H7 (cell line): ENCODE measurements at places on chromosomes 2 and 18.

GRCh38 chr2:45470531-45470930 is 140.5 kb downstream of the SRBD1 start:
- DNase-seq: no peak

- DNase-seq: no peak
Observed at GRCh38 chr2:178230396-178230795, 36.1 kb downstream of the OSBPL6 start.

GRCh38 chr2:62724106-62724505 is 18.6 kb downstream of the EHBP1 start:
- no peak for DNase-seq

- no peak for DNase-seq
Observed at GRCh38 chr2:176658708-176659107, 389.5 kb downstream of the MTX2 start.

DNA sequence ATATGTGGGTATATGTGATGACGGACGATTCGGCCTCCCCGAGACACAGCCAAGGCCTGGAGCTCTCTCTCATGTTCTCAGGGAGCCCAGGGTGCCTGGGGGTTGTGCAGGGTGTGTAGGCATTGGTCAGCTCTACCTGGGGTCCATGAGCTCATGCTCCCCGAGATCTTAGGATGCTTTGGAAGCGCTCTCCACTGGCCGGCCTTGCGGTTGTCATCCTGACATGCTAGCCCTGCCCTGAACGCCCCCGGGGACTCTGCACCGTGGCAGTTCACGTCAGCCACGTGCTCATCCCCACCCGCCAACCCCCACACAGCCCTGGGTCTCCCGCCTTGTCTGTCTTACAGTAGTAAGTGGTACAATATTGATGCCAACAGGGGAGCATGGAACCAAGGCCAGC is 67.8 kb downstream of the RTP5 start:
- no peak for DNase-seq

DNA sequence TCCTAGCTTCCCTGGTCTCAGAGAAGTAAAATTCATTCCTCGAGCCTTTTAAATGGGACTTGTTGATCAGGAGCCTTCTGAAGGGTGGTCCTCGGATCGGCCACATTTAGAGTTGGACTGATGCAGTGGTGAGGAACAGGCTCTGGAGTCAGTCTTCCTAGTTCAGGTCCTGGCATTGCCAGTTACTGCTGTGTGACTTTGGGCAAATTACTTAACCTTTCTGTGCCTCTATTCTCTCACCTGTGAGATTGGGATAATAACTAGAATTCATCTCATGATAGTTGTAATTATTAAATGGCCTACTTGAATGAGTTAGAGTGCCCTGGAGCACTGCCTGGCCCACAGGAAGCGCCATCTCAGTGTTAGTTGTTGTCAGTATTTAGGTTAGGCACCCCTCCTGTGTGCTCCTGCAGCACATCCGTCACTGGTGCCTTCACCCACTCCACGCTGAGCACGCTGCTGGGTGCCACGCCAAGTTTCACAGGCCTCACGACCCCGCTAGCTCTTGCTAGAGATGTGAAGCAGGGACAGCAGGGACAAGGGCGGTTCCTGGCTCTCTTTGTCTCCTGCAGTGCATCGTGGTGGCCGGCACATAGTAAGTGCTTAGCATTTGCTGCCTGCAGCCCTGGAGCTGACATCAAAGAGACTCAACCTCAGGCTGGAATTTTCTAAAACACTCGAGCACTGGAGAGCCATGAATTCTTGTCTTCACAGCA is 122.9 kb downstream of the FAM210A start:
- DNase-seq: no peak

DNA sequence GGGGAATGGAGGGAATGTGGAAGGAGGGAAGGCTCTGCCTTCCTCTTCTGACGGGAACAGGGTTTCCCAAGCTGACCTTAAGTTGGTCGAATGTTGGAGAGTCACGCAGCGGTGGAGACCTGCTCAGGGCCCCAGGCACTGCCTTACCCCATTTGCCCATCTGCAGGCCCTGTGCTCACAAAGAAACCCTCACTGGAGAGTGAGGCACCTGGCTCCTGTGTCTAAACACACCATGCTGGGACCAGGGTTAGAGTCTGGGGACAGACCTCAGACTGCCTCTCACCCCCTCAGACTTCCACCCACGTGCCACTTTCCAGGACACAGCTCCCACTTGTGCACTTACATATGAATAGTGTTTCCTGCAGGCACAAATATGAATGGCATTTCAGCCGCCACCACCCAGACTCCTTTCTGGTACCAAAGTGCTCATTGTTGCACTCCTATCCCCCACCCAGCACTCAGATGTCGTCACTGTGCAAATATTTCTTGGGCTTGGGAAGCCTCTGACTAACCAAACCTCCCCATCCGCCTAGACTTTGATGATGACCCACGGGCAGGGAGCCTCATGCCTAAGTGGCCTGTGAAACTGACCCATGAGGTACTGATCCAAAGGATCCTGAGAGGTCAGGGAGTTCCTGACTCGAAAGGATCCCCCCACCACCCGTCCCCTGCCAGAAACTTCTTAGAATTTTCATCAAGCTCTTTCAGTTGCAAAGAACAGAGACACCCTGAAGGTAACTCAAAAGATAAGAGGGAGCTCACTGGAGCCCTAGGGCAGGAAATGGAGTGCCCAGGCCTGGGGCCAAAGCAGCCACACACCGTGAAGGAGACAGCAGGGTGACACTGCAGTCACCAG is 78.3 kb downstream of the STPG4 start:
- no peak for DNase-seq

DNA sequence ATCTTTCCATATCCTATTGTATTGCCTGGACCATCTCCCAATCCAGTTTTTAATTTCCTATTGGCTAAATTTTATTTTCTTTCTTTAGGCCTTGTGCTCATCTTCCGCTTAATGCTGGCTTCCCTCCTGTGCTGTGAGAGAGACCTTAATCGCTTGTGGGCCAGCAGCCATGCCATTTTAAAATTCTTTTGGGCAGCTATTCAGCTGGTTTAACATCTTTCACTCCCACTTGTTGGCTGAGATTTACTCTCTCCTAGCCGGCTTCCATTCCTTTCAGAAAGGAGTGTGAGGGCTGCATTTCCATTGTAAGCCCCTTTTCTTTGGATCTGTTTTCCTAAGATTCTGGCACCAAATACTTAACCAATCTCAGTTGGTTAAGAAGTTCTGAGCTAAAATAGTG is 140.9 kb upstream of the RASGRP3 start:
- DNase-seq: no peak

DNA sequence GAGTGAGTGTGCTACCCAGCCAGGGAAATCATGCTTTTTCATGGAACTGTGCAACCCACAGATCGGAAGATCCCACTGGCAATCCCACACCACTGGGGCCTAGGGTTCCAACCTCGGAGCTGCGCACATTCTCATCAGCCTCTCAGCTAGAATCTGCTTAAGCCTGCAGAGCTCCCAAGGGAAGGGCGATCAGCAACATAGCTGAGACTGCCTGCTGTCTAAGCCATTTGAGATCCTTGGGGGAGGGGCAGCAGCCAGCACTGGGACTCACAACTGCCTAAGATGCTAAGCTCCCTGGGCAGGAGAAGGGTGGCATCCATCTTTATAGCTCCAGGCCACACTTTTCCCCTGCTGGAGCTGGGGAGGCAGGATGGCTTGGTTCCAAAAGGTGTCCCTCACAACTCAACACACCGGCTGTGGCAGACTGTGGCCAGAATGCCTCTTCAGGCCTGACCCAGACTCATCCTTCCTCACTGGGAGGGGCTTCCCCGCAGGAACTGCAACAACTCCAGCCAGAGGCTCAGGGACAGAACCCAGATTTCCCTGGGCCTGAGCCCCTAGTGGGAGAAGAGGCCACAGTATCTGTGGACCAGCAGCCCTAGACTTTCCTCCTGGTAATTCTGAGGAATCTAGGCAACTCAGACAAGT is 1133.3 kb upstream of the PIK3C3 start:
- DNase-seq: no peak

GRCh38 chr2:96499061-96499960 is 5.8 kb downstream of the NEURL3 start:
- no peak for DNase-seq

- no peak for DNase-seq
Observed at GRCh38 chr2:181743723-181744031, 63.4 kb upstream of the NEUROD1 start.

DNA sequence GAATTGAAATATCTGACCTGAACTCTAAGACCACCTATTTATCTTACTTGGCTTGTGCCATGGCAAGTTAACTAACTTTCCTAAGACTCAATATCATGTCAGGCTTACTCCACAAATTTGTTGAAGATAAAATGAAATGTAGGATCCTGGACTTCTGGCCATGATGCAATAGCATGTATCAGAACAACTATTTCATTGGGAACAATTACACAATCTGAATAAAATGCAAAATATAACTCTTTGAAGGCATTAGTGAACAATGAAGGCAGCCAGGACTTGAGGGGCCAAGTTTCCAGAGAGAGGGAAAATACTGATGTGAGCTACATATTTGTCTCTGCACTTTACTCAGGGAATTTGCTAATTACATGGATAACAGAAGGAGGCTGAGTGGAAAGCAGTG is 476.5 kb upstream of the ACVR2A start:
- DNase-seq: no peak

DNA sequence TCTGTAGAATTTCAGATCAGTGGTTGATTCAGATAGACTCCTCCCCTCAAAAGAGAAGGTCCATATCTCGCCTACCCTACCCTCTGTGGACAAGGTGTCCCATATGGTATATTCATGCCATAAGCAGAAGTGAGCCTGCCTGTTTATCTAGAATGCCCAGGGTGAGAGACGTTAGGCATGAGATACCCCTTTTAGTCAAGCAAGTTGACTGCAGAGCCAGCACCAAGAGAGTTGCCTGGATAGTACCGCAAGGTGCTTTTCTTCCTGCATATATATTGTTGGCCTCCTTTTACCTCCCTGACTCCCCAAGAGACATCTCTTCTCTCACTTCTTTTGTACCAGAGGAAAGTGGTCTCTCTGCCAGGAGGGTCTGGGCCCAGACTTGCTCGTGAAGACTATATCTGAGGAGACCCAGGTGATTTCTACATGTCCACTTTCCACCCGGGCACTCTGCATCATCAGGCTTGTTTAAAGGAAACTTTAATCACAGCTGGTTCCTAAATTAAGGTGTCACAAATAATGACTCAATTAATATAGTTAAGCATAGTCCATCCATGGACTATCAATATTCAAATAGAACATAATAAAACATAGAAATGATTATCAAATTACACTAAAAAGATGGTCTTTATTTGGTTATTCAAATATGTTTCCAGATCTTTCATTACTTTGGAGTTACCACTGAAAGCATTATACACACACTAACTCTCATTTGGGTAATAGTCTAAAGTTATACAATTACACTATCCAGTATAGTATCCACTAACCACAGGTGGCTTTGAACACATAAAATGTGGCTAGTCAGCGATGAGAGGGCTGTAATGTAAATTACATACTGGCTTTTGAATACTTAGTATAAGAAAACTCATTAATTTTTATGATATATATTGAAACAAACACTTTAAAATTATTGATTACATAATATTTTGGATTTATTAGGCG is 4.1 kb downstream of the ITGA4 start:
- no peak for DNase-seq
